Left colon (tissue), 2 donors: ENCODE measurements at places on chromosomes 11 and 22.

- no peak for DNase-seq
Measured at GRCh38 chr11:16512899-16513241, 156.5 kb upstream of the SOX6 start.

DNA sequence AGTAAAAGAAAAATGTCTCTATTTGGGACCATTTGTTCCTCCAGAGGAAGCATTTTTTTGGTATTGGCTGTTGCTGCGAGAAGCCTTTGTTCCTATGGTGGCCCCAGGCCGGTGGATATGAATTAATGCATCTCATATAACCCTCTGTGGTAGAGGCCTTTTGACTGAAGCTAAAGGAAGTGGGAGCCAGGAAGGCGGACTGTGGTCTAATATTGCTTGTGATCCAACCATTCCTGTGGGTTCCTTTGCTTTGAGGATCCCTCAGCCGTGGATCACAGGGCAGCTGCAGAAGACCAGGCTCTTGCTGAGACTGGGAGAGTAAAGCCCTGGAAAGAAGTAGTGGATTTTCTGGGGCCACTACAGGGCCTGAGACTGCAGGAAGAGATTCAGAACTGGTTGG is 68.3 kb upstream of the NAV2 start:
- no peak for DNase-seq

DNA sequence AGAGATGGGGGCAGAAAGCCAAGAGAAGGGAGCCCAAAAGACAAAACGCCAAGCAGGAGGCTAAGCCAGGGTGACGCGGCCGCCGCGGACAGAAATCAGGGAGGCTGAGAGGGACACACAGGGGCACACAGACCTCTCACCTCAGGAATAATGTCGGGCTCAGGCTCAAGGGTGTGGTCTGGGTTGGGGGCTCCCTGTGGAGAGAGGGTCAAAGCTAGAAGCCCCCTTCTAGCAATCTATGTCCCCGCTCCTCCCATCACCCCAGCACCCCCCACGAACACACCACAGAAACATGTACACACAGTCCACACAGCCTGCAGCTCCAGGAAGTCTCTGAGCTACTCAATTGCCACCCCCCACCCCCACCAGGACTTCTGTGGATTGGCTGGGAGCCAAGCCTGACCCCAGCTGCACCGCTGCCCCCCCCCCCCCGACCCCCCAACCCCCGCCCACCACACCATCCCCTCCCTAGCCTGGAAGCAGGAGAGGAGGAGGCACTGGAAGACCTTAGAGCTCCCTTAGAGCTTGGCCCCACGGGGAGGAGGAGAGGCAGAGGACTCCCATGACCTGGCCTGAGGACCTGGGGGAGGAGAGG is 6.9 kb downstream of the BCL9L start:
- DNase-seq: peak; percentile 48

DNA sequence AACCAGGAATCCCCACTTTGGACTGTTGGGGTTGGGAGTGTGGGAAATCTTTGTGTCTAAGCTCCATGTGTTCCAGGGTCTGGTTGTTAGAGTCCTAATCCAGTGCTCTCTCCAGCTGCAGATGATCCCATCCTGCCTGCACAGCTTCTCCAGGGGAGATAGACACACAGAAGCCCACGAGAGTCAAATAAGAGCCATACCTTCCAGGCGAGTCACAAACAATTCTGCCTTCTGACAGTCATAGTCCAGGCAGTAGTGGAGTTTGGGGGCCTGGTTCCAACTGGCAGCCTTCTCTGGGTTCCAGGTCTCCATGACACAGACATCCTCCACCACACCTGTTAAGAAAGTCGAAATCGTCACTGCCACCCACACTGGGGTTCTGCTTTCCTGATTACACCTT is 32.1 kb downstream of the SYT13 start:
- DNase-seq: no peak

GRCh38 chr11:93482556-93482955 is 60.6 kb downstream of the SMCO4 start:
- no peak for DNase-seq

GRCh38 chr11:111309215-111309915 is 11.0 kb downstream of the POU2AF3 start:
- no peak for DNase-seq

- peak; percentile 80 for DNase-seq
Measured at GRCh38 chr11:35141571-35141971, 2.6 kb downstream of the CD44 start.

DNA sequence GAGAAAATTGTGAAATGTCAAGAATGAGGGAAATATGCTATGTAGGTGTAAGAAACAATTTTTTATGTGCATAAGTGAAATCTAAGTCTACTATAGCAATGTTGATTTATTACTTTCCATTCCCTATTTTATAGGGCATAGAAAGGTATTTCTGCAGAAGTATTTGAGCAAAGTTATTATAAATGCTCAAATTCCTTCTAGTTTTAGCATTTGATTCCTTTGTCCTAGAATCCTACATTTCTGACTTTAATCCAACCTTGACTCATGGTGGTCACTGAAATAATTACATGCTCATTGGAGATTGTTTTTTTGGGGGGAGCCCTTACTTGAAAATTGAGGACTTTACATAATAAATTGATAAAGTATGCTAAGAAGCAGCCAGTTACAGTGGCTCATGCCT is 716.6 kb upstream of the LUZP2 start:
- no peak for DNase-seq

DNA sequence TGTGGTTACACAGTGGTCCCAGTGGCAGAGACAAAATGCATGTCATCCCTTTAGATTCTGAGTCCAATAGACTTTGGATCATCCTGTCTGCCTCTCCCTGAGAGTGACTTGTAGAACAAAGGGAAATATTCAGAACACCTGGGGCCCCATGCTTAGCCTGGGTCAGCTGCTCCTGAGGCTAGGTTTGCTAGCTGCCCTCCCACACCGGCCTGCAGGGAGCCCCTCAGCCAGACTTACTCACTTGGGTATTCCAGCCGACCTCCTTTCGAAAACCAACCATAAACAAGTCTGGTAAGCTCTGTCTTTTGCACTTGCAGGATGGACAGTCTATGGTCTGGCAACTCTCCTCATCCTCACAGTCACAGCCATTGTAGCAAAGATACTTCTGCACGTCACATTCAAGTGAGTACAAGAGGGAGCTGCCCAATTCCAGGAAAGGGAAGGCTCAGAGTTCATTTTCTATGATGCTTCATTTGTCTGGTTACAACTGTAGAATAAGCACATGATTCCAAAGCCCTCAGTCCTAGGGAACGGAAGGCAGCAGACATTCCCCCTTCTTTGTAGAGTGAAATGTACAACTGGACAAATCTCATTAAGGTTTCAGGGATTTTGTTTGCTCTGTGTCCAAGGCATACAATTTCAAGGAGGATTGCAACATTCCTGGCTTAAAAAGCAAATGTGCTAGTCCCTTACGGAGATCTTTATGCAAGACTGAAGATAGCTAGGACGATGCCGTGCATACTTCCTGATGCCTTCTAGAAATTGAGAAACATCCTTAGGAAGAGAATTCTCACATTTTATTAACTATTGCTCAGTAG is 65.5 kb upstream of the EMID1 start:
- no peak for DNase-seq

DNA sequence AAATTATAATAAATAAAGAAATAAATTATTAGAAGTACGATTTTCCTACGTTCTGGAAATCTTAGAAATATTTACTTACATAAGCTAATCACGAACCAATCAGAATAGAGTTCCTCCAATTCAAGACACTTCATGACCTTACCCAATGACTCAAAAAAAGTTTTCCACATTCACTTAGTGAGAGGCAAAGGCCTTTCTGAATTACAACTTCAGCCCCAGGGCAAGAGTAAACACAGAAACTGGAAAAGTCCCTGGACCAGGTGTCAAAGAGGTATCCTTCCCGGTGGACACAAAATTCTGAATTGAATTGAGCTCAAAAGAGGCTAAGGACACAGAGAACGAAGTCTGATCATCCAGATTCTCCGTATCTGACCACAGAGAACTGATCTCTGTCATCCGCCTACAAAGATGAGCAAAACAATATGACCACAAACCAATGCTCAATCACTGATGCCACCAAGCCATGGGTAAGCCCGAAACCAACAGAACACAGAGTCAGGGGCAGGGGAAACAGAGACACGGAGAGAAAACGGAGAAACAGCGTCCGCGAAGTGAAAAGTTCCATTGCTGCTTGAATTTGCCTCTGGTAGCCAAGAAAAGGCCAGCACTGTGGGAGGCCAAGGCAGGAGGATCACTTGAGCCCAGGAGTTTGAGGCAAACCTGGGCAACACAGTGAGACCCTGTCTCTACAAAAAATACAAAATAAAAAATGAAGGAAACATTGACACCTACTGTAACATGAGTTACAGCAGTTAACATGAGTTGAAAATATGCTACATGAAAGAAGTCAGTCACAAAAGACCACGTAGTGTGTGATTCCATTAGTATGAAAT is 6.8 kb downstream of the BID start:
- no peak for DNase-seq

GRCh38 chr22:31628969-31629708 is 32.9 kb downstream of the PISD start:
- DNase-seq: no peak

- no peak for DNase-seq
Measured at GRCh38 chr11:97364047-97364446, 974.2 kb downstream of the JRKL start.

DNA sequence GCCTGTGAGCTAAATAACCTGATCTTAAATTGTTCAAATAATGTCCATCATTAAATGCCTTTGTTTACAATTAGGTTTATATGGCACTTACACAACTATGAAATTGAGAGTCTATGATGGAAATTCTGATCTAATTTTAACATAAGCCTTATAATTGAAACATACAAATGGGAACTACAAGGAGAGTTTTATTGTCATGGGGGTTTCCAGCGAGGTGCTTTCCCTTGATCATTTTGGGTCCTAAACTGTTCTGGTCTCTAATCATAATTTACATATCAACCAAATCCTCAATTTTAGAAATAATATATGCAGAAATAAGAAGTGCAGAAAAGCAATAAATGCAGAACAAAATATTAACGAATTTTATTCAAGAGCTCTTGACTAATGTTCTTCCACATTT is 44.9 kb downstream of the RRAS2 start:
- DNase-seq: no peak

GRCh38 chr11:5624489-5625279 is at the start of gene TRIM34:
Gene TRIM34 (plus strand): TSS chr11:5625001. CDS start chr11:5632332, 7,331 bp downstream.
- DNase-seq: peak; percentile 70

GRCh38 chr22:45966320-45966894 is 10.6 kb downstream of the WNT7B start:
- peak; percentile 30 for DNase-seq

DNA sequence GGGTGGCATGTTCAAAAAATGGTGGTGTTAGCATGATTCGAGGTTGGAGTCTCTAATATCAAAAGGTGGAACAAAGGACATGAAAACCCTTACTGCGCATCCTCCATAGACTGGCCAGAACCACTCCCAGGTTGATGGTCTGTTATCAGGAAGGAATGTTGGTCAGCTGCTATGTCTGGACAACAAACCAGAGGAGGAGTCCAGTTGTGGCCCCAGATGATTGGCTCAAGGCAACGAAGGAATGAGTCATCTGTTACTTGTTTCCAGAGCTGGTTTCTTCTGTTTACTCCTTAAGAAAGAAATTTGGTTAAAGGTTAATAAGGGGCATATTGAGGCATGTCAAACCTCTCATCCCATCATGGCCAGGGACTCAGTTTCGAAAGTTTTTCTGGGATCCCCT is 56.8 kb upstream of the GRIA4 start:
- no peak for DNase-seq

GRCh38 chr11:8839306-8839956 is 71.6 kb upstream of the AKIP1 start:
- DNase-seq: no peak

DNA sequence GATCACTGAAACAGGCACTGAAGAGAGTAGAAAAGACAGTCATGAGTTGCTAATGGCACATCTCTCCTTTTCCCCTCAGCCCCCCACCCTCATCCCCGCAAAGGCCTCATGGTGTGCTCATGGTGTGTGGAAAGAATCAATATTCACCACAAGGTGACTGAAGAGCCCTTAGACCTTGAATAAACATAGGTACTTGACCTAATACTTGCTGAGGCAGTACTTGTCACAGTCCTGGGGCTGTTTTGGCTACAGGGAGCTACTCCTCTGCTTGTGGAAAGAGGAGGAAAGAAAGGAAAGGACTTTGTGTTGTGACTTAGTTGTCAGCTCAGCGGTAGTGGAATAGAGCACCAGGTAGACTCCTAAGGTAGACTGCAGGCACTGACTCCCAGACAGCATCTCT is 537.8 kb upstream of the CCDC179 start:
- no peak for DNase-seq

DNA sequence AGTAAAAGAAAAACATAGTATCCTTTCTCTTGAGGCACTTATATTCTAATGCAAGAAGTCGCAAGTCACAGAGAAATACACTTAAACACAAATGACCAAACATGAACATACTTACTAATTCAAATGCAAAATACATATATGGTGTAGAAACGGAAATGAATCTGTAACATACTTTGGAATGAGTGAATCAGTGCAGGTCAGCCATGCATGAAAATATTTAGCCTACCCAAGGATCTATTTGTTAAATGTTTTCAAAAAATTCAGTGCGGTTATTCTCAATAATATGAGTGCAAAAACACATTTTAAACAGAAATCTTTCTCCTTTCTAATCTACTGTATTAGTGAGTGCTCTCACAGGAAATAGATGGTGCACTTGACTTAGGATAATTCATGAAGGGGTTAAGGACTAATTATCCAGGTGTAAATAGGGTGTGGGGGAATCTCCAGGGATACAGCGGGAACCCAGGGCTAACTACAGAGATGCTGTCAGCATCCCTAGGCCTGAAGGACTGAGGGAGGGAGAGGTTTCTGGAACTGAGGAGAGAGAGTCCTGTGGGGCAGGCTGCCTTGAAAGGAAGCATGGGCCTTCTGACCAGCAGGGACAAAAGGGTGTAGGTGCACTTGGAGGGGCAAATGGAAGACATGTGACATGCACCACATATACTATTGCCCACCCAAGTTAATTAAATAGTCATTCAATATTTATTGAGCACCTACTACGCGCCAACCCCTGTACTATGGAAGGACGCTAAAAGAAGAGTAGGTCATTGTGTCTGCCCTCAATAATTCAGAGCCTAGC is 139.2 kb downstream of the MAML2 start:
- DNase-seq: no peak

GRCh38 chr11:130904380-130904779 is 11.9 kb downstream of the SNX19 start:
- no peak for DNase-seq
